Suprapubic skin (tissue), 4 donors: ENCODE measurements at places on chromosomes 13 and 19. TPM values are rescaled to one million over a fixed set of nuclear protein-coding genes. Genes with fewer than 3 reads are reported as not detected.
A peak's percentile ranks its signal among the peaks of the same experiment; 100 is the strongest.

GPR12 gene
- total RNA-seq, result 3.9 TPM

- H3K4me1 ChIP-seq, result no peaks in the 10 kb centered on the region
- no peak overlapping the region for H3K4me3 ChIP-seq
- H3K27me3 ChIP-seq, result no peaks in the 10 kb centered on the region
- DNase-seq, result no peak
Observed at GRCh38 chr19:38125238-38125637, 98.8 kb downstream of the DPF1 start.

DNA sequence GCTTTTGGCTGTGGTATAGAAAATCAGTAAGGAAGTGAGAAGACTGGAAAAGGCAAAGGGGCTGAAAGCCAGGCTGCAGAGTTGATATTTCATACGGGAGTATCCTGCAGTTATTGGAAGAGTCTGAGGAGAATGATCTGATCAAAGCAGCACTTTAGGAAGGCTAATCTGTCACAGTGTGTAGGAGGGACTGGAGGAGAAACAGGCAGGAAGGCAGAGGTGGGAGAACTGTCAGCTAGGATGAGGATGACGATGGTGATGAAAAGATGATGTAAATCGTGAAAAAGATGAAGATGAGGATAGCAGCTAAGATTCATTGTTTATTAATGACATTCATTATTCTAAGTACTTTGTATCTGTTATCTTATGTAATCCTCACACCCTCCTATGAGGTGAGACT is 123.0 kb downstream of the DNAJC15 start:
- no peak overlapping the region for H3K4me3 ChIP-seq
- H3K27me3 ChIP-seq, result peaks cover 11% of the 10 kb centered on the region
- no peak for DNase-seq
- no peak overlapping the region for H3K27ac ChIP-seq

ZNF560 gene
- total RNA-seq, result not detected

DNA sequence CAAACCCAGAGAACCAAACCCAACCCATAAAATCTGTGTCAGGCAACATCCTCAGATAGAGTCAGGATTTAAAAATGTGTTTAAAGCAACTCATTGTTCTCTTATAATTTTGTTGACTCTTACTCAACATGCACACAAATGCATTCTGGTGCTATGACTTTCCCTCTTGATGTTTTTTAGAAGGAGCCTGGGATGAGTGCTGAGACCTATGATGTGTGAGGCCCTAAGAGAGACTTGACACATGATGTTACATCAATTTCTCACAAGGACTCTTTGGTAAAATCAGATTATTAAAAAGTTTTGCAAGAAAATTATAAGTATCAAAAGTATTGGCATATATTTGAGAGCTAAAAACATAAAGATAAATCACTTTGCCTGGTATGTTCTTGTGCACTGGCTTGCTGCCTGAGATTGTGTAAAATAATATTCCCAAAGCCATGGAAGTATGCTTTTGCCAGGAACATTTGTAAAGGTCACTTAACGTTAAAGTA is 173.9 kb downstream of the DCLK1 start:
- H3K27ac ChIP-seq, result peak overlapping the region; percentile 75
- no peak overlapping the region for H3K4me3 ChIP-seq
- peaks cover 17% of the 10 kb centered on the region for H3K4me1 ChIP-seq
- H3K36me3 ChIP-seq, result no peaks in the 10 kb centered on the region
- H3K27me3 ChIP-seq, result no peaks in the 10 kb centered on the region
- DNase-seq, result no peak

GRCh38 chr13:44516771-44517170 is 59.4 kb downstream of the TSC22D1 start:
- H3K4me1 ChIP-seq, result no peaks in the 10 kb centered on the region
- H3K27ac ChIP-seq, result no peak overlapping the region
- no peaks in the 10 kb centered on the region for H3K27me3 ChIP-seq
- no peak for DNase-seq
- H3K36me3 ChIP-seq, result no peaks in the 10 kb centered on the region

GRCh38 chr13:20156702-20157101 is 4.2 kb downstream of the GJA3 start:
- no peak overlapping the region for H3K27ac ChIP-seq
- peaks cover 81% of the 10 kb centered on the region for H3K27me3 ChIP-seq
- peaks cover 18% of the 10 kb centered on the region for H3K4me1 ChIP-seq
- no peak overlapping the region for H3K4me3 ChIP-seq

CYP2A7 gene
- not detected for total RNA-seq

- no peaks in the 10 kb centered on the region for H3K4me1 ChIP-seq
- no peak for DNase-seq
- no peaks in the 10 kb centered on the region for H3K27me3 ChIP-seq
- no peak overlapping the region for H3K27ac ChIP-seq
- no peak overlapping the region for H3K4me3 ChIP-seq
- H3K36me3 ChIP-seq, result no peaks in the 10 kb centered on the region
Observed at GRCh38 chr13:30520571-30520970, 54.8 kb upstream of the HMGB1 start.

DNA sequence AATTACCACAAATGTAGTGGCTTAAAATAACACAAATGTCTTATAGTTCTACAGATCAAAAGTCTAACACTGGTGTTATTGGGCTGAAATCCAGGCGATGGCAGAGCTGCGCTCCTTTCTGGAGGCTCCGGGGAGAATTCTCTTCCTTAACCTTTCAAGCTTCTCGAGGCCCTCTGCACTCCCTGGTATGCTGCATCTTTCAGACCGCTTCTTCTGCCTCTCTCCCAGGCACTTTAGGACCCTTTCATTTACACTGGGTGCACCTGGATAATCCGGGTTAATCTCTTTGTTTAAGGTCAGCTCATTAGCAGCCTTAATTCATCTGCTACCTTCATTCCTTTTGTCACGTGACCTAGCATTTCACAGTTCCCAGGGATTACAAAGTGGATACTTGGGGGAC is 211.3 kb upstream of the RFC3 start:
- DNase-seq, result no peak
- no peaks in the 10 kb centered on the region for H3K4me1 ChIP-seq
- H3K27ac ChIP-seq, result no peak overlapping the region
- H3K36me3 ChIP-seq, result no peaks in the 10 kb centered on the region
- H3K4me3 ChIP-seq, result no peak overlapping the region
- H3K27me3 ChIP-seq, result no peaks in the 10 kb centered on the region

DNA sequence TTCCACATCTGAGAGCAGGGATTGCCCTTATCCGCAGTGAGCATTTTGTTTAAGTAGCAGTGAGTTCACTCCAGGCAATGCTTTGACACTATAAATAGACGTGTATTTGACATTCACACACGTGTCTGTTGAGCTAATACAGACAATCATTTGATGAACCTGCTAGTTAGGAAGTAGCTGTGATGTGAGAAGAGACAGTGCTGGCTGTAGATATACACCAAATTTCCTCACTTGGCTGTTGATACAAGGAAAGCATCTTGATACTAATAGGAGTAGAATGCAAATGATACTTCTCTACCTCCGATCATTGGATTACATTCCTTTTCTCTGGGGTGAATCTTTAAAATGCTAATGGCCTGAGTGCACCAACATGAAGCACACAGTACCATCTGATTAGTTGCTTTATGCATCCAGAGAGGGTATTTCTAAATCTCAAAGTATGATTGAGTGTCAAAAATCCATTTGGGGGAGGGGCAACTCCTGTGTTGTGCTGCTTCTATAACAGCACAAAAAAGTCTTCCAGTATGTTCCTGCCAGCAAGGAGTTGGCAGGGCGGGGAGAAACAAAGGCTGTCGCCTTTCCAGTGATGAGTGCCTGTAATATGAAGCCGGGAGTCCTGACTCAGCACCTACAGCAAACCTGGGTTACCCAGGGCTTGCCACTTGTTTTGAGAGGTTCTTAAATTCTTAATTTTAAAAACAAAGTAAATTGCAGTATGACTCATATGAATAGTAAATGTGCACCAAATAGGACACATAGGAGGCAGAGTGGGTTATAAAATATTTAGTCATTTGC is 7.0 kb downstream of the CUL4A start:
- peaks cover 13% of the 10 kb centered on the region for H3K36me3 ChIP-seq
- DNase-seq, result no peak
- peaks cover 46% of the 10 kb centered on the region for H3K4me1 ChIP-seq
- H3K27ac ChIP-seq, result peak overlapping the region; percentile 6

- H3K4me1 ChIP-seq, result peaks cover 53% of the 10 kb centered on the region
- peak within 1 kb of the TSS; percentile 98 for H3K27ac ChIP-seq
- no peaks in the 10 kb centered on the region for H3K27me3 ChIP-seq
- H3K36me3 ChIP-seq, result no peaks in the 10 kb centered on the region
- peak; percentile 97 for DNase-seq
Observed at GRCh38 chr19:16076154-16076957, at the start of gene TPM4. Gene TPM4 (plus strand): TSS chr19:16076495. CDS start chr19:16076566, 71 bp downstream.

TJP3 gene
- 24.5 TPM for total RNA-seq

DNA sequence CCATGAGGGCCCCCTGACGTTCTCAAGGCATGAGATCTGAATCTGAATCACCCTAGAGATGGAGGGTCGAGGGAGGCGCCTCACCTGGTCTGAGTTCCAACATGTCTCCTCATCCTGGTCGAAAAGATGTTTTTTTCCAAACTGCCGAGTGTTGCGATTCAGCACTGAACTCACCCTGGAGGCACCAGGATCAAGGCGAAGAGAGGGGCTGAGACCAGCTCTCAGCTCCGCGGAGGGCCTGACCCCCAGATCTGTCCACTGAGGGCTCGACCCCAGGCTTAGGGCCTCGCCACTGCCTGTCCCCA is 555 bp downstream of the NR2C2AP start:
- H3K36me3 ChIP-seq, result peaks cover 26% of the 10 kb centered on the region
- no peak for DNase-seq
- H3K27ac ChIP-seq, result peak overlapping the region; percentile 77
- peaks cover 15% of the 10 kb centered on the region for H3K4me1 ChIP-seq
- peak overlapping the region; percentile 69 for H3K4me3 ChIP-seq

DNA sequence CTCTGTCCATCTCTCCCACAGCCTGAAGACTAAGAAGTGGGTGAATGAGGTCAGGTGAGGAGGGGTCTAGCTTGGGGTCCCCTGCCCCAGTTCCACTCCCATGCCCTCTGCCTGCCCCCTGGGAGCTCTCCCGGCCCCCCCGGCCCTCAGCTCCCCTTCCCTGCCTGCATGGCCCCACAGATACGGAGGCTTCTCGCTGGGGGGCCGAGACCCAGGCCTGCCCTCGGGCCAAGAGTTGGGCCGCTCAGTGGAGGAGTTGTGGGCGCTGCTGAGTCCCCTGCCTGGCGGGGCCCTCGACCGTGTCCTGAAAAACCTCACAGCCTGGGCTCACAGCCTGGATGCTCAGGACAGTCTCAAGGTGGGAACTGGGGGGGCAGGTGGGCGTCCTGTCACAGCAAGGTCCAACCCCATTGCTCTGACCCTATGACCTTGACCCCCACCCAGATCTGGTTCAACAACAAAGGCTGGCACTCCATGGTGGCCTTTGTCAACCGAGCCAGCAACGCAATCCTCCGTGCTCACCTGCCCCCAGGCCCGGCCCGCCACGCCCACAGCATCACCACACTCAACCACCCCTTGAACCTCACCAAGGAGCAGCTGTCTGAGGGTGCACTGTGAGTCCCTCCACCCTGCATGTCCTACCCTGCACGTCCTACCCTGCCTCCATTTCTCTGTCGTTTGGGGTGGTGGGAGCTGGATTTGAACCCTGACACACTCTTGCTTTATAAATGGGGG is 10.9 kb upstream of the ARHGAP45 start:
- no peak for DNase-seq
- H3K27ac ChIP-seq, result no peak overlapping the region

PLPPR3 gene
- not detected for total RNA-seq

GRCh38 chr13:107351305-107351704 is 783.4 kb upstream of the ARGLU1 start:
- DNase-seq, result no peak
- H3K4me3 ChIP-seq, result no peak overlapping the region

DNA sequence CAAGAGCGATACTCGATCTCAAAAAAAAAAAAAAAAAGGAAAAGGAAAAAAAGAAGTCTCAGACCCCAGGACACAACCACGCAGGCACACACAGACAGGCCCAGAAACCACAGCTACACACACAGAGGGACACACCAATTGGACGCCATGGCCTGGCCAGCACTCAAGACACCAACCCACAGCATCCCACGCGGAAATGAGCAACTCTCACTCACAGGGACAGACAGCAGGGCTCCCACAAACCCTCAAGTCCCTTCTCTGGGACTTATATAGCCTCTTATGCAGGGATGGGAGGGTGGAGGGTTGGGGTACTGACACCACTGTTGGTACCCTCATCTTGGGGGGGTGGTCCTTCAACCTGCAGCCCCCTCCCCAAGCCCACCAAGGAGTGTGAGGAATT is 5.9 kb downstream of the NOTCH3 start:
- H3K4me3 ChIP-seq, result peak overlapping the region; percentile 44
- DNase-seq, result no peak
- peaks cover 28% of the 10 kb centered on the region for H3K36me3 ChIP-seq
- peak overlapping the region; percentile 96 for H3K27ac ChIP-seq
- peaks cover 56% of the 10 kb centered on the region for H3K4me1 ChIP-seq

GRCh38 chr13:101594936-101595335 is 142.5 kb downstream of the ITGBL1 start:
- no peaks in the 10 kb centered on the region for H3K36me3 ChIP-seq
- H3K4me1 ChIP-seq, result no peaks in the 10 kb centered on the region
- no peak overlapping the region for H3K27ac ChIP-seq
- no peak overlapping the region for H3K4me3 ChIP-seq
- H3K27me3 ChIP-seq, result no peaks in the 10 kb centered on the region

GRCh38 chr13:85638815-85639393 is 160.3 kb downstream of the SLITRK6 start:
- no peak overlapping the region for H3K27ac ChIP-seq
- no peaks in the 10 kb centered on the region for H3K36me3 ChIP-seq
- DNase-seq, result no peak
- H3K4me1 ChIP-seq, result no peaks in the 10 kb centered on the region
- H3K4me3 ChIP-seq, result no peak overlapping the region
- no peaks in the 10 kb centered on the region for H3K27me3 ChIP-seq

PEG3 gene
- 4.0 TPM for total RNA-seq

NOTCH3 gene
- total RNA-seq, result 253 TPM

GFY gene
- not detected for total RNA-seq

PRTN3 gene
- not detected for total RNA-seq

DNA sequence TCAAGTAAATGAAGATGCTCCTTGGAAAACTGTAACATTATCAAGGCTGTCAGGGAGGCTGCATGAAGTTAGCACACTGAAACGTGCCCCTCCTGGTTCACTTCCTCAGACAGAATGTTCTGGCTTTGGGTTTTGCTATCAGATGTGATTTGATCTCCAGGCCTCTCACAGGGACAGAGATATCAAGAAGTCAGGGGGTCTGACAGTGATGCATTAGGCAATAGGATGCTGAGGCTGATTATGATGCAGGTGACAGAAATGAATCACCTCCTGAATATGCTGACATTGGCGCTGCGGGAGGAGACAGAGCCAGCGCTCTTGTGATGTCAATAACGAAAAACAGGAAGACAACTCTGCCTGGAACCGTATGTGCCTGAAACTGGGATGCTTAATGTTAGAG is 278.5 kb downstream of the DCT start:
- no peak for DNase-seq
- H3K27ac ChIP-seq, result no peak overlapping the region
- H3K4me1 ChIP-seq, result no peaks in the 10 kb centered on the region
- H3K27me3 ChIP-seq, result no peaks in the 10 kb centered on the region
- H3K36me3 ChIP-seq, result no peaks in the 10 kb centered on the region
- H3K4me3 ChIP-seq, result no peak overlapping the region

IGFL3 gene
- 49.4 TPM for total RNA-seq

PSG1 gene
- not detected for total RNA-seq

- no peak overlapping the region for H3K27ac ChIP-seq
- no peaks in the 10 kb centered on the region for H3K4me1 ChIP-seq
- H3K36me3 ChIP-seq, result no peaks in the 10 kb centered on the region
- H3K27me3 ChIP-seq, result no peaks in the 10 kb centered on the region
Observed at GRCh38 chr13:36029166-36029565, 102.0 kb downstream of the DCLK1 start.

GRCh38 chr19:15424121-15424520 is 5.3 kb upstream of the AKAP8L start:
- no peak overlapping the region for H3K4me3 ChIP-seq
- H3K36me3 ChIP-seq, result peaks cover 74% of the 10 kb centered on the region
- no peak overlapping the region for H3K27ac ChIP-seq
- H3K27me3 ChIP-seq, result no peaks in the 10 kb centered on the region
- peaks cover 12% of the 10 kb centered on the region for H3K4me1 ChIP-seq
- DNase-seq, result no peak

CDC42EP5 gene
- total RNA-seq, result 4.6 TPM
